Melanocyte of skin (primary cell): ENCODE measurements at places on chromosomes 2 and 18. TPM values are rescaled to one million over a fixed set of nuclear protein-coding genes. Genes with fewer than 3 reads are reported as not detected.

LIPG gene
- under 0.01 and 0.36 TPM in 2 replicates for total RNA-seq

MARCHF4 gene
- 0.36 TPM in 1 of 2 replicates, not detected in the other for total RNA-seq

MAP3K19 gene
- total RNA-seq = not detected in 2 replicates

CDKL4 gene
- 0.67 and 1.4 TPM in 2 replicates for total RNA-seq

PLEKHH2 gene
- total RNA-seq = 6.2 and 6.9 TPM in 2 replicates

CFAP65 gene
- total RNA-seq = under 0.01 and 0.34 TPM in 2 replicates

RNF138 gene
- total RNA-seq = 46.1 and 56.6 TPM in 2 replicates

GLB1L gene
- 16.0 and 31.3 TPM in 2 replicates for total RNA-seq

SLC5A7 gene
- total RNA-seq = not detected in 2 replicates

TCF4 gene
- total RNA-seq = 24.4 and 39.9 TPM in 2 replicates

KCNJ3 gene
- total RNA-seq = not detected in 2 replicates

FN1 gene
- total RNA-seq = 138 and 632 TPM in 2 replicates

DTNA gene
- 5.7 and 13.0 TPM in 2 replicates for total RNA-seq

SNRNP27 gene
- 52.6 and 54.4 TPM in 2 replicates for total RNA-seq

GREB1L gene
- under 0.01 and 1.1 TPM in 2 replicates for total RNA-seq

STK36 gene
- total RNA-seq = 32.3 and 36.7 TPM in 2 replicates

RNF152 gene
- total RNA-seq = under 0.01 and 3.6 TPM in 2 replicates

FRZB gene
- 0.33 and 0.62 TPM in 2 replicates for total RNA-seq

NOSTRIN gene
- total RNA-seq = not detected in 2 replicates

PLB1 gene
- 0.31 and 0.33 TPM in 2 replicates for total RNA-seq

HADHB gene
- 127 and 140 TPM in 2 replicates for total RNA-seq

HSPE1 gene
- total RNA-seq = 138 and 174 TPM in 2 replicates

SKOR2 gene
- total RNA-seq = not detected in 2 replicates
